Stimulated activated CD4-positive, alpha-beta T cell treated with anti-CD3 and anti-CD28 coated beads, Interleukin-4, amount 100 ng/mL, for 4 hours (primary cell): ENCODE measurements at places on chromosomes 7 and 10.

GRCh38 chr10:16521311-16522016 is at the start of gene C1QL3:
TSS of gene C1QL3 (minus strand) at chr10:16521879. CDS start at chr10:16521065, 814 bp downstream.
- DNase-seq: peak; percentile 12

GRCh38 chr7:47441796-47442604 is 139.9 kb downstream of the TNS3 start:
- no peak for DNase-seq

DNA sequence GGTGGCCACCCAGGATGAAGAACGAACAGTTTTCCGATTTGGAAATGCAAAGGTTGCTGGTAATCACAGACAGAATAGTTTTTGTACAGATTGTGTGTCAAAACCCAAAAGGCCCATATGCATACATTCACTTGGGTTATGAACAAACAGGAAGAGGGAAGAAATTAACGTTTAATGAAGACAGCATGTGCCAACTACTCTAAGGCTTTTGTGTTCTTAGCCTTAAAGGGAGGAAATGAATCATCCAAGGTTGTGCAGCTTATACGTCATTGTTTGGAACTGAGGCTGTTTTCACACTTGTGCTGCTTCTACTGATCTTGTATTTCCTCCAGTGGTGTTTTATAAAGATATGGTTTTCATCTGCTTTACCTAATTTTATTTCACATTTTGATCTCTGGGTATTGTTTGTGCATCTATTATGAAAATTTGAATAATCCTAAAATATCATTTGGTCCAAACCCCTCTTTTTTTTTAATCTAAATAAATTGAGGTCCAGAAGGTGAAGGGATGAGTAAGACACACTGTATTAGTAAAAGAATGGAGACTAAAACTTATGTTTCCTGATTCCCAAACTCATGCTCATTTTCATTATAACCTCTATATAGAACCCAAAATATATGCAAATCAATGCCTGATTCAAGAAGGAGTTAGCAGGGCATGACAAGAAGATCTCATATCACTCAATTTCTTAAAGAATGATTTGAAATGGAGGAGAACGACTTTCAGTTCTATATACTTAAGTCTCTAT is 373.1 kb downstream of the THSD7A start:
- DNase-seq: no peak

GRCh38 chr10:57008189-57008588 is 647.1 kb upstream of the ZWINT start:
- no peak for DNase-seq

DNA sequence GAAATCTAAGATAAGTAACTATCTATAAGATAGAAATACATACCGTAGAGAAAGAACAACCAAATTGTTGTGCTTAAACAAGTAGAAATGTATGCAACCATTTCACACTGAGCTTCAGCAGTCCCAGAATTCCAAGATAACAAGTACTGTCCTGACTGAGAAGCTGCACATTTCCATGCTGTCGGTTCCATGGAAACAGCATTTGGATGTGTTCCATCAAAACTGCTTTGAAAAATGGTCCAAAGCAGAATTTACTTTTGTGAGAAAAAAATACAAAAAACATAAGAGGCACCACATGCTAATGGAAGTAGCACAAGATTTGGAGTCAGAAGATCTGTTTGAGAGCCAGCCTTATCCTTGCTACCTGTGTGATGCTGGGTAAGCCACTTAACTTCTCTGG is 92.6 kb downstream of the MTERF1 start:
- DNase-seq: no peak

DNA sequence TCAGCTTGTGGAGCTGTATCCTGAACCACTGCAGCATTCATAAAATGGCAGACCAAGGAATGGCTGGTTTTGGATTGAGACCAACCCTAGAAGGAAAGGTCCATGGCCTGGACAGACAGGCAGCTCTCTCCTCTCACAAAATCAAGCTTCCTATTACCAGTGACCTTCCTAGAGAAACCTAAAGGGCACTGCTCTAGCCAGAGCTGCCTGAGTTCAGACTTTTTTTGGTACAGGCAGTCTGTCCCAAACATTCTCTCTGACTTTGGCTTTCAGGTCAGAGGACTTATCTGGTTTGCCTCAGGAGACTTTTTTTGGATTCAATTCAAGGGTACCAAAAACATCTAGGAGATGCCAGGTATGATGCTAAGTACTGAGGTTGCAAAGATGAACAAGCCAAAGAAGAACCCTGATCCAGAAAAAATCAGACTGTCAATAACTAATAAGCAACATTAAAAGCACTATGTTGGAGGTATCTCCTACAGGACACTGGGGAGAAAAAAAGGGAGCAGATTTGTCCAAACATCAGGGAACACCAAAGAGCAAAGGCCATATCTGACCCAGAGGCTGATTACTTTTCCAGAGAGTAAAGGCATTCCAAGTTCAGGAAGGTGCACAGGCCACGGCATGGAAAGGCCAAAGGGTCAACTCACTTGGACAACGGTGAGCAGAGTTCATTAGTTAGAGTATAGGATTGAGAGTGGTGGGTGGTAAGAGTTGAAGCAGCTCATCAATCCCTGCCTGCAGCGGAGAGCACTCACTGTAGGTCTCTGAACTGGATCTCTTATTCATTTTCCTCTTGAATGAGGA is 169.0 kb downstream of the CPEB3 start:
- no peak for DNase-seq

DNA sequence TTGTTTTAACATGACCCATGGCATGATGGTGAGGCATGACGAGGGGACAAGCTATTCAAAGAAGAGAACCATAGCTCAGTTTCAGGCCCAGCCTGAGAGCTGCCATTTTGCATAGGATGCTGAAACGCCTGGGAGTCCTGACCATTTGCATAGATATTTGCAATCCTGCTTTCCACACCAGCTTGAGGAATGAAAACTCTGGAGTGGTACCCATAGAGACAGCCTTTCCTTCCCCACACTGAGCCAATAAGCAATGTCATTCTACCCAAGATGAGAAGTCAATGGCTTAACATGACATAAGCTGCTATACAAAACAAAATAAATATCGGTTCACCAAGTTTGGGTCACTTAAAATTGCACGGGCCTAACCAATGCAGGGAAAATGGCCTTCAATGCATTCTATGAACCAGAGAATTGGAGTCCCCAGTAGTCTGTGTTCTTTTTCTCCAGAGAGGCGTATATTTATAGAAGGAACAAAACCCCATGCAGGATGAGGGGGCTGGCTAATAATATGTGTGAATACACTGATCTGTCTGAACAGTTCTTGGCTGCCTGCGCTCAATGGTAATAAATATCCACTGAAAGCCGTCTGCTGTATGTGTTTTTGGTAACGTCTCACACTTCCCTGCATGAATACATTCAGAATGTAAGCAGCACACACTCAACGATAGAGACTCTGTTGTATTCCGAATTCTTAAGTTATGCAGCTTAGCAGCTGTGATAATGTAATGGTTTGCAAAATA is 329.3 kb downstream of the FRMD4A start:
- no peak for DNase-seq

DNA sequence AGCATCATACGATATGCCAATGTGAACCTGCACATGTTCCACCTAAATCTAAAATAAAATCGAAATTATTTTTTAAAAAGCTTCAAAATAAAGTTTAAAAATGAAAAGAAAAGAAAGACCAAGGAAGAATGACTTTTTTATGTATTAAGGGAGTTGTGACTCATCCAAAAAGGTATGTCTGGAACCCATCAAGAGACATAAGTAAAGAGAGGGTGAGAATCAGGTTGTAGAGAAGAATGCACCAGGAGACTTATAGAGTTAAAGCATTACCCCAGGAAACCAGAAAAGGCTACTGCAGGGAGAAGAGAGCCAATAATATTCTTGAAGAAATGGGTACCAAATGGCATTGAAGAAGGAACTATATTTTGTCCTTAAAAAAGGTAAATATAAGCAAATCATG is 69.8 kb downstream of the CTTNBP2 start:
- DNase-seq: no peak

- no peak for DNase-seq
Measured at GRCh38 chr7:135291809-135292253, 58.2 kb downstream of the STRA8 start.

GRCh38 chr7:136869991-136870865 is 1.8 kb downstream of the CHRM2 start:
- no peak for DNase-seq

DNA sequence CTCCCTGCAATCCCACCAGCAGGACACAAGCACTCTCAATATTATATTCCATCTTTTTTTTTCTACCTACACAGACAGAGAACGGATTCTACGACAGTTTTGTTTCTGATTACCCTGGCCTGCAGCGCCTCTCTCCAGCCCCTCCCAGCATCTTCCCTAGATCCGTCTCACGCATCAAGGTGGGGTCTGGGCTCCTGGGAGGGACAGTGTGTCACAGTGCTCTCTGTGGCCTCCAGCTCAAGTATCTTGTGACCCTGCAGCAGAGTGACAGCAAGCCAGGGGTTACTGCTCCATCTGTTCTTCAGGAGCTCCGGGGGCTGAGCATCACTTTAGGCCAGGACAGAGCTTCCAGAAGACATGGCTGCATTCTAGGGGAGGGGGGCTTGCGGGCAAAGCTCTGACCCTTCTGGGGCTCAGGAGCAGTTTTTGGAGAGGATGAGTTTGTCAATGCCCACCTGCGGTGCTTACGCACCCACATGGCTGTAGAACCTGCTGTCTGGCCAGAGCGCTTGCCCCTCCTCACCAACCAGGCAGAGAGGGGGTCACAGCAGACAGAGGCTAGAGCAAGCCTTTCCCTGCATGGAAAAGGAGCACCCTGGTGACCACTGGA is 22.6 kb downstream of the MYO1G start:
- DNase-seq: no peak

DNA sequence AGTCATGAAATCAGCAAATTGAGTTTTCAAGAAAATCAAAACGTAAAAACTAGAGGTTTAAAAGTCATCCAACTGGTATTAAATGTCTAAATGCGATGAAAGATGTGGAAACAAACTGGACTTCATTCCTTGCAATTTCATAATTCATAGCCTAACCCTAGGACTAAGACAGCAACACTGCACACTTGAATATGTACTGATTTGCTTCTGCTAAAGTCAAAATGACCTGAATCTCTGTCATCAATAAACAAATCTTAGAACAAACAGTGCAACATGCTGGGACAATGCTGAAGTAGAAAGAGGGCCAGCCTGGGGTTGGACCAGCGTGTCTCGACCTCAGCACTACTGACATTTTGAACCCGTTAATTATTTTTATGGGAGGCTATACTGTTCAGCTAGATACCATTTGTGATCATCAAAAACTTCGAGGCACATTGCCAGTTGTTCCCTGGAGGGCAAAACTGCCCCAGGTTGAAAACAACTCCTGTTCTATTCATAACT is 47.1 kb downstream of the MYOF start:
- DNase-seq: no peak

DNA sequence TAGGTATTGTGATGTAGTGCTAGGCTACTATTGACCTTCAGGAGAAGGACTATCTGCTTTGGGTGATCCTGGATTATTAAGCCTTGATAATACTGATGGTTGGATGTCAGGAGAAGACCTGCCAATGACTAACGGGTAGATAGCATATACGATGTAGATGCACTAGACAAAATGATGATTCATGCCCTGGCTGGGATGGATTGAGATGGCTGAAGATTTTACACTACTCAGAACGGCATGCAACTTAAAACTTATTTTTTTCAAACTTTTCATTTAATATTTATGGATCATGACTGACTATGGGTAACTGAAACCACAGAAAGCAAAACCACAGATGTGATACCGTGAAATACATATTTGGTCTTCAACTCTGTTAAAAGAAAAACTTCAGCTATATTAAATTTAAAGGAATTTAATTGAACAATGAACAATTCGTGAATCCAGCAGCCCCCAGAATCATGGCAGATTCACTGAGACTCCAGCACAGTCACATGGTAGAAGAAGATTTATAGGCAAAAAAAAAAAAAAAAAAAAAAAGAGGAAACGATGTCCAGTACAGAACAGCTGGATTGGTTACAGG is 124.6 kb upstream of the CDK13 start:
- DNase-seq: no peak

DNA sequence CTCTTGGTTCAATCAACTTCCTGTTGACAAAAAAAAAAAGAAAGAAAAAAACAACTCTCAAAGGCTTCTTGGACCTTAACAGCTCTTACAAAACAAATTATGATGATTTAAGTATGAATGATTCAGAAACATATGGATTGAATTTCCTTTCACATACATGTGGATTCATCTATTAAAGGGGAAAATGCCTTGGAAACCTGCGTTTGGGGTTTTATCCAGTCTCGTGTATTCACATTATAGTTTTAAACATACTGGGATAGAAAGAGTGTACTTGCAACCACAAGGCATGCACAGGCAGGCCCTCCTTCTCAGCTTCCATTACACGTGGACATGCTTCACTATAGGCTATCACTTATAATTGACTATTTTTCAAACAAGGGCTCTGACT is 286.7 kb downstream of the INHBA start:
- no peak for DNase-seq

GRCh38 chr10:90407131-90407530 is 450.7 kb downstream of the HTR7 start:
- no peak for DNase-seq

- DNase-seq: no peak
Measured at GRCh38 chr7:101728128-101728527, 89.3 kb upstream of the CUX1 start.

- DNase-seq: no peak
Measured at GRCh38 chr10:30057894-30058556, 1.4 kb downstream of the JCAD start.

GRCh38 chr7:137146012-137146455 is 197.5 kb downstream of the PTN start:
- DNase-seq: no peak

GRCh38 chr7:79009647-79010046 is 443.8 kb downstream of the MAGI2 start:
- DNase-seq: no peak

GRCh38 chr7:69840248-69840647 is 242.0 kb downstream of the AUTS2 start:
- no peak for DNase-seq

DNA sequence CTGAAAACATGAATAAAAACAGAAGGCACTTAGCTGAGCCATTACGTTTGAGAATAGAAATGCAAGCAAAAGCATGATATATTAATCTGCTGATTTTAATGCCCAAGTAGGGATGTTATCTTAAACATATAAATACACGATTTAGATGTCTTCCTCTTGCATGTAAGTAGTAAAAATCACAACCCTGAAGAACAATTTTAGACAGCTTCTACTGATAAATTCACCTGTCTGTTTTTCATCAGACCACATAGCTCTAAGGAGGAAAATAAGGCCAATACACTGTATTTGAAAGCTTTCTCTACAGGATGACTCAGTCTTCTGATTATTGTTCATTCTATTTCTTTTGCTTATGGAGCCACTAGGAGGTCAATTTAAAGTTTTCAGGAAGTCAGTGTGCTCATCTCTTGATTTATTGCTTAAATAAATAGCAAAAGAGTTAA is 210.9 kb upstream of the CHRM2 start:
- no peak for DNase-seq

- no peak for DNase-seq
Measured at GRCh38 chr10:79079490-79080355, 11.0 kb downstream of the ZMIZ1 start.

GRCh38 chr10:4902571-4903011 is 60.6 kb upstream of the AKR1C1 start:
- no peak for DNase-seq
